ENCODE measurements at places on chromosomes 11 and 22.

- no peak for DNase-seq
These were observed 213.9 kb upstream of the ISX start for GRCh38 chr22:34851918-34852662.

DNA sequence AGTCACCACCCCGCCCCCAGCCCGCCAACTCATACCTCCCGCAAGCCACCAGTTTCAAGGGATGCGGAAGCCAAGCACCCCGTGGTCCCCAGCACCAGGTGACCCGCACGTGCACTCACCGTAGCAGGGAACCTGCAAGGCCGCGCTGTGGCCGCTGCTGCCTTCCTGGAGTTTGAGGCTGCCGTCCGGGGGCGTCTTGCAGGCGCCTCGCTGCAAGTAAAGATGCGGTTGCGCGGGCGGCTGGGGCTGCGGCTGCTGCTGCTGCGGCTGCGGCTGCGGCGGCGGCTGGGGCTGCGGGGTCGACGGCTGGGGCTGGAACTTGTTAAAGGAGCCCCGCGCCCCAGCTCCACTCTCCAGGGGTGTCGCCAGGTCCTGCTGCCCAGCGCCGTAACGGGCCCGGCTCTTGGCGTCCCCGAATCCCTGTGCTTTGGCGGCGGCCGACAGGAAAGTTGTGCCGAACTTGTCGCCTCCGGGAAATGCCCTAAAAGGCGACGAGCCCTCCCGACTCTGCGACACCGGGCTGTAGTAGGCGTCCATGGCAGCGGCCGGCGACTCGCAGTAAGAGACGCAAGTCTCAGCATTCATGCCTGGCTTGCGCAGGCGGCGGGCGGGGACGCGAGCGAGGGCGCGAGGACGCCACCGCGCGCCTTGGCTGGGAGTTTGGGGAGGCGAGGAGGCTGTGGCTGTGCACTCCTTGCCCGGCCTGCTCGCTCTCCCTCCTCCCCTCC, at the start of gene ALX4:
ALX4 (minus strand) TSS at position 662 of the 728 bp plus-strand sequence; CDS start at position 585, 77 bp downstream.
- DNase-seq = peak; percentile 51

GRCh38 chr11:93480756-93481155, 62.4 kb downstream of the SMCO4 start:
- no peak for DNase-seq

DNA sequence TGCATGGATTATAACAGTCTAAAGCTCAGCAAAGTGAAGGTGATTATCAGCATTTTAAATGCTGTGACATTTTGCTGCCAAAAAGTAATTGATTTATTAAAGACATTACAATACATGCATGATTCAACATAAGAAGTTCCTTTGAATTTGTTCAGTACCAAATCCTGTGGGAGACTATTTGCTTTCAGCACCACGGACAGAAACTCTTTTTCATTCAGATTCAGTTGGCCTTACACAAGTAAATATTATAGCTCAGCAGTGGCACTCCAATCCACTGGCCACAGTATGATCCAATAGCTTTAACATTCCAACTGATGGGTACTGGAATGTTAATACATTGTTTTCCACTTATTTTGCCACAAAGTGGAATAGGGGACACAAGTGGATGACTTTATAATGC, 806.7 kb downstream of the NTM start:
- DNase-seq = peak; percentile 5

- DNase-seq = no peak
These were observed 43.1 kb downstream of the SVIP start for GRCh38 chr11:22786475-22786874.

DNA sequence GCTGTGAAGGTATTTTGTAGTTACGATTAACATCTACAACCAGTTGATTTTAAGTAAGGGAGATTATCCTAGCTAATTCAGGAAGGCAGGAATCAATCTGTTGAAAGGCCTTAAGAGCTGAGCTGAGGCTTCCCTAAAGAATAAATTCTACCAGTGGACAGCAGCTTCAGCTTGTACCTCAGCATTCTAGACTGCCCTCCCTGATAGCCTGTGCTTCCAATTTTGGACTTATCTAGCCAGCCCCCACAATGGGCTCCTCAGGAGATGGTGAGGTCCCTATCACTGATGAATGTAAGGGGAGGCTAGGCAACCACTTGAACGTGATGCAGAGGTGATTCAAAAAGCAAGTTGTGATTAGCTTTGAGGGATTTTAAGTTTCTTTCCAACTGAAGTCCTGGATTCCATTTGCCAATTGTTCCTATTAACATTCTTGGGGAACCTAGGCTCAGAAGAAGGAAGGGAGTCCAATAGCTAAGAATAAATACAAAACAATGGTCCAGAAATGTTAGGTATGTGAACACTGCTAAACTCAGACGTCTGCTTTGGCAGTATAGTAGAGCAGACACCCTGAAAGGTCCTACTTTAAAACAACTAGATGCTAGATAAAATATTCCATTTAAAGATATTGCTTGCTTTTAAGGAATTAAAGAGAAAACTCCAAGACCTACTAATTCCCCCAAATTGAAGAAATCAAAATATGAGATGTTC, 404.3 kb upstream of the TENM4 start:
- no peak for DNase-seq

DNA sequence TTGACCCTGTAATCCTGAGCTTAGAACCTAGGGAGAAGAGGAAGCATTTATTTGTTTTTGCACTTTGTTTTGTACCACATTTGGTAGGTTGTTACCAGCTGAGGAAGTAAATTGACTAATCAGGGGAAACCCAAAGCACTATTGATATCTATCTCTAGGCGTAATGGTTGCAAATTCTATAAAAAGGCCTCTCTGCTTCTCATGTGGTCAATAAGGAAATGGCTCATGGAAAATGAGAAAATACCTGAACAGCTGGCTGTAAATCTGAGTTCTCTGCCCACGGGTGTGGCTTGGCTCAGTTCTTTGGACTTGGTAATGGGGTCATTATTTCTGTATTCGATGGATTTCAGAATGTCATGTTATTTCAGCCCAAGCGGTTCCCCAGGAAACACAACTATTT, 42.4 kb downstream of the BARX2 start:
- DNase-seq = no peak

- no peak for DNase-seq
These were observed 403.6 kb downstream of the MN1 start for GRCh38 chr22:27397954-27398342.

DNA sequence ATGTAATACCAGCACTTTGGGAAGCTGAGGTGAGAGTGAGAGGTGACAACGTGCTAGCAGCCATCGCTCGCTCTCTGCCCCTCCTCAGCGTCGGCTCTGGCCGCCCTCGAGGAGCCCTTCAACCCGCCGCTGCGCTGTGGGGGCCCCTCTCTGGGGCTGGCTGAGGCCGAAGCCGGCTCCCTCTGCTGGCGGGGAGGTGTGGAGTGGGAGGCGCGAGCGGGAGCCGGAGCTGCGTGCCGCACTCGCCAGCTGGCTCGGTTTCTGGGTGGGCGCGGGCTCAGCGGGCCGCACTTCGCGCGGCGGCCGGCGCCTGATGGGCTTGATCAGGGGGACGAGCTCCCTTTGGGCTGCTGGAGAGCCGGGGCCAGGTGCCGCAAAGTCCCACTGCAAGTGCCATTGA, 98.9 kb upstream of the UBASH3B start:
- DNase-seq = no peak

- DNase-seq = no peak
These were observed 212.7 kb downstream of the LARGE1 start for GRCh38 chr22:33707581-33707980.

- DNase-seq = no peak
These were observed 4.4 kb downstream of the INS start for GRCh38 chr11:2156416-2157182.

- DNase-seq = no peak
These were observed 1.2 kb downstream of the CNIH2 start for GRCh38 chr11:66279092-66279734.
